Hepatocyte (in vitro differentiated cells): ENCODE measurements at places on chromosomes 2 and 18.

GRCh38 chr2:16093639-16094529 lies 153.5 kb downstream of the MYCN start:
- peak overlapping the region; percentile 83 for H3K27ac ChIP-seq
- H3K27me3 ChIP-seq, result no peaks in the 10 kb centered on the region
- no peak overlapping the region for H3K4me3 ChIP-seq
- peaks cover 18% of the 10 kb centered on the region for H3K4me1 ChIP-seq
- peak; percentile 80 for DNase-seq
- H3K36me3 ChIP-seq, result no peaks in the 10 kb centered on the region

GRCh38 chr2:177291701-177292100 lies 27.2 kb upstream of the NFE2L2 start:
- H3K4me3 ChIP-seq, result no peak overlapping the region
- peaks cover 6% of the 10 kb centered on the region for H3K4me1 ChIP-seq
- H3K27ac ChIP-seq, result no peak overlapping the region
- no peak for DNase-seq

GRCh38 chr18:38718365-38718901 lies 1152.8 kb upstream of the CELF4 start:
- DNase-seq, result no peak
- H3K36me3 ChIP-seq, result no peaks in the 10 kb centered on the region
- no peaks in the 10 kb centered on the region for H3K4me1 ChIP-seq
- no peak overlapping the region for H3K27ac ChIP-seq
- no peak overlapping the region for H3K4me3 ChIP-seq
- no peaks in the 10 kb centered on the region for H3K27me3 ChIP-seq

- H3K36me3 ChIP-seq, result no peaks in the 10 kb centered on the region
- no peaks in the 10 kb centered on the region for H3K4me1 ChIP-seq
- no peaks in the 10 kb centered on the region for H3K27me3 ChIP-seq
- H3K4me3 ChIP-seq, result no peak overlapping the region
Observed at GRCh38 chr2:48727560-48727959, 28.0 kb downstream of the LHCGR start.

GRCh38 chr2:3208179-3208578 lies 169.4 kb downstream of the EIPR1 start:
- H3K27ac ChIP-seq, result no peak overlapping the region
- no peaks in the 10 kb centered on the region for H3K4me1 ChIP-seq
- H3K4me3 ChIP-seq, result no peak overlapping the region
- no peak for DNase-seq
- no peaks in the 10 kb centered on the region for H3K36me3 ChIP-seq
